Right ventricle myocardium superior (tissue), 1 donor: ENCODE measurements at places on chromosomes 2 and 18. TPM values are rescaled to one million over a fixed set of nuclear protein-coding genes. Genes with fewer than 3 reads are reported as not detected.

The SERPINB10 gene
- total RNA-seq: not detected

The KLHL41 gene
- total RNA-seq: 139 TPM

The HTRA2 gene
- total RNA-seq: 28.5 TPM

The PAIP2B gene
- 69.7 TPM for total RNA-seq

The MC5R gene
- total RNA-seq: not detected

The ACMSD gene
- not detected for total RNA-seq

The RFX8 gene
- total RNA-seq: not detected

The CD8A gene
- 0.51 TPM for total RNA-seq

The VAMP5 gene
- total RNA-seq: 56.3 TPM

The ZNF407 gene
- total RNA-seq: 9.6 TPM

The FBXO41 gene
- total RNA-seq: 0.51 TPM

The AGXT gene
- total RNA-seq: not detected

The TTN gene
- total RNA-seq: 3,113 TPM

The RTTN gene
- 11.1 TPM for total RNA-seq

The RAD51AP2 gene
- 0.16 TPM for total RNA-seq

The GDF7 gene
- 0.38 TPM for total RNA-seq

The PSD4 gene
- 2.6 TPM for total RNA-seq

The MSH6 gene
- total RNA-seq: 25.0 TPM

The MOGAT1 gene
- 0.65 TPM for total RNA-seq

The PCBP1 gene
- 201 TPM for total RNA-seq

The AQP12B gene
- total RNA-seq: not detected

The PXDN gene
- total RNA-seq: 15.6 TPM

The IL37 gene
- total RNA-seq: not detected

The CETN1 gene
- not detected for total RNA-seq

The PROC gene
- not detected for total RNA-seq

The SH2D6 gene
- 0.24 TPM for total RNA-seq

The FAM110C gene
- 1.9 TPM for total RNA-seq

The ANKRD30B gene
- not detected for total RNA-seq

The PROKR1 gene
- not detected for total RNA-seq

The IL1RL2 gene
- total RNA-seq: not detected

The SP3 gene
- total RNA-seq: 35.3 TPM

The DNAJC5G gene
- 2.3 TPM for total RNA-seq

The SCYGR2 gene
- total RNA-seq: not detected

The RESP18 gene
- not detected for total RNA-seq

The DCDC2C gene
- total RNA-seq: not detected

The RSAD2 gene
- 3.4 TPM for total RNA-seq

The TMEM247 gene
- total RNA-seq: not detected

The ZNF385B gene
- total RNA-seq: 0.46 TPM

The NPAS2 gene
- 38.0 TPM for total RNA-seq

The ADD2 gene
- 2.0 TPM for total RNA-seq

The BMP10 gene
- not detected for total RNA-seq

The ERFE gene
- total RNA-seq: not detected

The GAL3ST2 gene
- total RNA-seq: not detected

The C2orf81 gene
- total RNA-seq: 0.62 TPM

The COX7A2L gene
- 90.1 TPM for total RNA-seq

The NDUFS1 gene
- 484 TPM for total RNA-seq

The LYPD6B gene
- not detected for total RNA-seq

The SNTG2 gene
- total RNA-seq: 0.73 TPM

The FAM161A gene
- total RNA-seq: 0.78 TPM

The GPBAR1 gene
- total RNA-seq: 1.8 TPM

The OTOS gene
- total RNA-seq: not detected

The LOXL3 gene
- 3.6 TPM for total RNA-seq

The CFAP53 gene
- 0.11 TPM for total RNA-seq

The CCDC150 gene
- 0.97 TPM for total RNA-seq

The FOXD4L1 gene
- not detected for total RNA-seq

The PGAP1 gene
- total RNA-seq: 5.5 TPM

The REG3A gene
- total RNA-seq: not detected
